ENCODE measurements at places on chromosomes 7 and 10.

DNA sequence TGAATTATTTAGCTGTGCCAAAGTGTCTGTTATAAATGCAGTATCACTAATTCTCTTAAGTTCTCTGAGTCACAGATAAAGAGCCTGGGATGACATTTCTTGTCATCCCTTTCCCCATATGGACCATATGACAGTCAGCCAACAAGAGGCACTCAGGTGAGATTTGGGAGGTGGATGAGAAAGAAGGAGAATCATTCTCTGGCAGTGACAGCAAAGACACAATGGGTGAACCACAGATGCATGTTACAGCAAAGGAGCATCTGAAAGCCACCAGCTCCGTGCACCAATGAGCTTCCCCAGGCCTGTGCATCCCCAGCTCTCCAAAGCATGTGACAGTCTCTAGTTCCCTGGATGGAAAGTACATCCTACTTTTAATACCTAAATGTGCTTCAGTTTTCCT is 10.8 kb downstream of the GIMAP6 start:
- no peak for DNase-seq

DNA sequence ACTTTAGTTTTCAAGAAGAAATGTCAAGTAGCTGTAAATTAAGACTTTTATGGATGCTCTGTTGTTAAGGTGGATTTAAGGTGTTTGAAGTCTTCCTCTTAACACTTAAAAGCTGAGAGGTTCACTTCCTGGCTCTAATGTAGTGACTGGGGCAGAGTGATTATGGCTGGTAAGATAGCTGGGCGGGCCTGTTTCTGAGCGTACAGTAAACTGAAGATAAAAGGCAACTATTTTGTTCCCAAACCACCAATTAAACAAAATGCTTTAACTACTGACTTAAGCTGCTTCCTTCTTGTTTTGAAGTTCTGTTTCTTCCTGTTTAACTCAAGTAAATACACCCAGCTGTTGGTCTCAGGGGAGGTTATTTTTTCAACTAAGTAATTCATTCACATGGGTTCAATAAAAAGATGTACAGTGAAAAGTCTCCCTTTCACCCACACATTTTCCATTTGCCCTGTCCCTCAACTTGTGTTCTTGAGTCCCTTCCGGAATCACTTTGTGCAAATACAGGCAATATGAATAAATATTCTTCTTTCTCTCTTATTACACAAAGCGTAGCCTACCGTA is 19.3 kb downstream of the VWA2 start:
- no peak for DNase-seq

- DNase-seq = no peak
Observed at GRCh38 chr10:124874-125273, 10.4 kb upstream of the ZMYND11 start.

- no peak for DNase-seq
Observed at GRCh38 chr7:4739528-4739992, 35.9 kb upstream of the AP5Z1 start.

- no peak for DNase-seq
Observed at GRCh38 chr10:85532773-85533172, 833.8 kb downstream of the GRID1 start.

DNA sequence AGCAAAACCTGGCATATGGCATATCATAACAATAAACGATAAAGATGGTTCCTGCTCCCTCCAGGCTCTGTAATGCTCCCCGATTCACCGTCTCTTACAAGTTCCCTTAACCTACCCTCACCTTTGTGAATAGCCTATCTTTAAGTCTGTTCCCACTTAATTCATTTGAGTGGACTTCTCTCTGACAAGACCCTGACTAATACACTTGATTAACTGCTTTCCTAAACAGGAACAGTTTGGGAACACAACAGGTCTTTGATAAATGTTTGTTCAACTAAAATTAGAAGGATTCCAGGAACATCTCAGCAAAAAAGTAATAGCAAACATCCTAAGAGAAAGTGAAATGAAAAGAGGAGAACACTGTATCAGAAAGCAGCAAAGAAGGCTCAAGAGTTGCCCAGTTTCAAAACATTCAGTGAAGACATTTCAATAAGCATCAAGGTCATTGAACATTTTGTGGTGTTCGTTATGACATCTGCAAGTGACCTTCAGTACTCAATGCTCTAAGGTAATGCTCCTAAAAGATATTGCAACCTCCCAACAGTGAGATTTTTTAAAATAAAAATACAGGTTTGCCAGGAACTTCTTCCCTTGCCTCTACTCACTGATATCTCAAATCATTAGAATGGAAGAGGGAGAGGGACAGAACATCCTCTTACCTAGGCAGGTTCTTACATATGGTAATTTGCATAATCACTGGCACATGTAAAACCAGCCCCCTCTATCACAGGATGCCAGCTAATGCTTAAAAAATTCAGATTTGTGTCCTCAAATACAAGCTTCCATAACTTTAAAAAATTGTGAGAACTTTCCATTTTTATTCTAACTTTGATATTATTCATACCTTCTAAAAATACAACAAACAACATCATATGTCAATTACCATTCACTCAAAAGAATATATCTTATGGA is 11.4 kb upstream of the ARHGAP12 start:
- DNase-seq = no peak

GRCh38 chr10:95508730-95509129 is 52.4 kb downstream of the SORBS1 start:
- DNase-seq = no peak

GRCh38 chr7:17608114-17608833 is 309.8 kb downstream of the AHR start:
- no peak for DNase-seq

DNA sequence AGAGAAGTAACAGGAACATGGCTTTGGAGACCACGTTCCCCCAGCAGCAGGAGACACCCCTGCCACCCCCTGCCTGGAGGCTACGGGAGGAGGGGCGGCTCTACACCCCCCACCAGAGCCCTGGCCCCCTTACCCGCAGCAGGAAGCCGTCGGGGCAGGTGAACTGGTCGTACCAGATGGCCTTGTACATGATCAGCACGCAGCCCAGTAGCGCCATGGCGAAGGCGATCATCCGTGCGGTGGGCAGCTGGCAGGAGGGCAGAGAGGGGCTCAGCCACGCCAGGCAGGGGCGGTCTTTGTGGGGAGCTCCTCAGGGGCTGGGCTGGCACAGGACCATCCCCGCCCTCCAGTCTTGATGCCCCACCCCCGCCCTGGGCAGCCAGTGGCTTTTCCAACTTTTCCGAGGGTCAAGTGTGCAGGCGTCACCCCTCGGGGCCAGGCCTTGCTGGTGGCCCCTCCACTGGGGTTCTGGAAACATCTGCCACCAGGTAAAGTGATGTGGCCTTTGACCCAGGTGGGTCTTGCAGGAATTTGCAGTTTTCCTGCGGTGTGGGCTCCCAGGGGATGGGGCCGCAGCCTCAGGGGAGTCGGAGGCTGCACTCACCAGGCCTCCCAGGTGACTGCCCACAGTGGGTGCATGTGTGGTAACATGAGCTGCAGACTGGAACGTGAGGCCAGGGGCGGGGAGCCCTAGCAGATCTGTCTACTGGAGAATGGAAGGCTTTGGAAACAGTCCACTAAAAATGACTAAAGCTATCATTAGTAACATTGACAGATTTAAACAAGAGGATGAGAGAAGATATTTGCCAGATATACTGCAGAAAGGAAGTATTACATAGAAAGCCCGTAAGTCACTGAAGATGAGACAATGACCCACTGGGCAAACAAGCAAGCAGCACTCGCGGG is 9.7 kb downstream of the CALY start:
- DNase-seq = no peak

GRCh38 chr10:78717200-78717599 is 351.6 kb upstream of the ZMIZ1 start:
- no peak for DNase-seq

DNA sequence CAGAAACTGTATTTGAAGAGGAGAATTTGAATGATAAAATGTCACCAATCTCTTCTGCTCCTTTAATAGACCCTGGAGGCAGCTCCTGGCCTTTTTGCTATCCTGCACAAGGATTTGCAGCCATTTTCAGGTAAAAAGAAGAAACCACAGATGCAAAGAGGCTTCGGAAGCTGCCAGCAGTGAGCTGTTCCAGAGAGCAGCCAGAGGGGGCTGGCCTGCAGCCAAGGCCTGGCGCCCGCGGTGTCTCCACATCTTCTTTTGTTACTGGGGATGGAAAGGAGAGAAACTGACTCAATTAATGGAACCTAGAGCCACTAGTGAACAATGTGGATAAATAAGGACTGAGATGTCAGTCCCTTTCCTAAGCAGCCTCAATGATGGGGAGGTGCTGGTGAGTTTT is 23.9 kb upstream of the GPR26 start:
- no peak for DNase-seq

DNA sequence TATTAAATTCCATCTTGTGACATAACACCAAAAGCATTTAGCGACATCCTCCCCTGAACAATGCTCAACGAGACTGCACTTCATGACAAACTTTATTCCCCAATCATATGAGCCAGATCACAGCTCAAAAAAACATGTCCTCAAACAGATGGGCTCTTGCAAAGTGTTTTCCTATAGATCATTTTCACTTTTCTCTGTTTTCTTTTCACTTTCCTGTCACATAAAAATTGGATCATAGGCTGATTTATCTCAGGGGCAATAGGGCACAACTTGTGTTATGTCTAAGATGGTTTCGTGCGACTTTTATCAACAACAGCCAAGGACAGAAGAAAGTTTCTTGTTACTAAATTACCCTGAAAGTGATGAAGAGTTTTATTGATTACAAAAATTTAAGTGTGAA is 206.1 kb downstream of the WDR11 start:
- DNase-seq = no peak

GRCh38 chr10:23975431-23975830 is 233.5 kb upstream of the KIAA1217 start:
- no peak for DNase-seq

DNA sequence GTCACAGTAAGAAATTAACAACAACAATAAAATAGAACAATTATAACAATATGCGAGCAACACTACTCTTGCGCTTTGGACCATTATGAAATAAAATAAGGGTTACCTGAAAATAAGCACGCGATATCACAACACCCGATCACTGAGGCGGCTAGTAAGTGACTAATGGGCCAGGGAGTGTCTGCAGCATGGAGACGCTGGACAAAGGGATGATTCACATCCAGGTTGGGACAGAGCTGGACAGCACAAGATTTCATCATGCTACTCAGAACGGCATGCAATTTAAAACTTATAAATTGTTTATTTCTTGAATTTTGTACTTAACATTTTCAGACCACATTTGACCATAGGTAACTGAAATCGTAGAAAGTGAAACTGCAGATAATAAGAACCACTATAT is 15.6 kb downstream of the HIBADH start:
- no peak for DNase-seq

DNA sequence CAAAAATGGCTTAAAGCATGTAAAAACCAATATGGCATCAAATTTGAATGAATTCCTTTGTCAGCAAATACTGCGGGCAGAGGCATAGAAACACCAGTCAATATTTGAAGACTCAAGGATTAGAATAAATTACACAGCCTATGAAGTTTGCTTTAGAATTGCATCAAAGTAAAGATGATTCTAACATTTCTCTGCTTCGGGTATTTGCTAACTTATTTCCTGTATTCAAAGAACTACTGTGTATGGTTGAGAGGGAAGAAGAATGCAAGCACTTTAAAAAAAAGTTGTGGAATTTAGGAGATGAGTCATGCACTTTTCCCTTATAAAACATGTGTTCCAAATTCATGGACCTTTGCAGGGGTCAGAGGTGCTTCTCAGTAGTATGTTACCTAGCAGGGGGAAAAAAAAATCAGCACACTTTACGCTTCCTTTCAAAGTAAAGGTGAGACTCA is 90.1 kb downstream of the PIP4K2A start:
- no peak for DNase-seq

- no peak for DNase-seq
Observed at GRCh38 chr10:124999433-125000365, 57.8 kb downstream of the ZRANB1 start.

- DNase-seq = no peak
Observed at GRCh38 chr10:71270301-71271220, 48.5 kb upstream of the SLC29A3 start.

- DNase-seq = no peak
Observed at GRCh38 chr7:53611043-53611442, 575.6 kb downstream of the POM121L12 start.

- no peak for DNase-seq
Observed at GRCh38 chr10:31650010-31650409, 278.6 kb downstream of the ARHGAP12 start.

GRCh38 chr7:85736085-85736484 is 549.2 kb upstream of the SEMA3D start:
- DNase-seq = no peak

DNA sequence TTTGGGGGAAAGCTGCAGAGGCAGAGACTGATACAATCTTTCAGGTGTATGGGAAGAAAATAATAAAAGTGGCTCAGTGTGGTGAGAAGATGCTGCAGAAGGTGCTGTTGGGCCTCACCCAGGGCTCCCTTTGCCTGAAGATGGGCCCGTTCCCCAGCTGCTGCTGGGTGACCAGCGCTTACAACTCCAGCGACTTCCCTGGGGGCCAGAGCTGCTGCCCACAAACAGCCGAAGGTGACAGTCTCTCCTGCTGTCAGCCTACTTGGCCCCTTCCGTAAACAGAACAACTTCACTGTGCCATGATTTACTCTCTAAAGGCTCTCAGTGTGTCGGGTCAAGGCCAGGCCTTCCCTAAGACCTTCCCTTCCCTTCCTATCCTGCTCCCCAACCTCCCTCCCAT is 93.6 kb upstream of the PCBD1 start:
- no peak for DNase-seq
